Fibroblast of upper back skin (primary cell): ENCODE measurements at places on chromosomes 12 and 14.

GRCh38 chr12:106120519-106121105 lies 18.1 kb downstream of the NUAK1 start:
- no peak for DNase-seq

DNA sequence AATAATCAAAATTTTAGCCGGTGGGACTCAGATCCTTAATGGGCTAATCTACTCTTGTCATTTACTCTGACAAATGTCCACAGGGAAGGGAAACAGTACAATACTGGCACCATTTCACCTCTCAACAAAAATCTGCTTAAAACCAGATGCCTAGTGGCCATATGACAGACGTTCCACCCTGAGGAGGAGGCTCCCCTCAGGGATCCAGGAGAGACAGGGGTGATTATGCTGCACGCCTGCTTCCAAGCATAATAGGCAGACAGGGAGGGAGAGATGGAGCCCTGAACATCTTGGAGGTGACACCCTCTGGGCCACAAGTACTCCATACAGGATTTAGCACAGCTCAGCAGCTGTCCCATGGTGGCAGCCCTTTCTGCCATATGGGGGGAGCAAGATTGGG lies 24.8 kb upstream of the AKAP6 start:
- DNase-seq, result no peak

- DNase-seq, result peak; percentile 37
Observed at GRCh38 chr14:75876530-75876929, 105.3 kb downstream of the TGFB3 start.

DNA sequence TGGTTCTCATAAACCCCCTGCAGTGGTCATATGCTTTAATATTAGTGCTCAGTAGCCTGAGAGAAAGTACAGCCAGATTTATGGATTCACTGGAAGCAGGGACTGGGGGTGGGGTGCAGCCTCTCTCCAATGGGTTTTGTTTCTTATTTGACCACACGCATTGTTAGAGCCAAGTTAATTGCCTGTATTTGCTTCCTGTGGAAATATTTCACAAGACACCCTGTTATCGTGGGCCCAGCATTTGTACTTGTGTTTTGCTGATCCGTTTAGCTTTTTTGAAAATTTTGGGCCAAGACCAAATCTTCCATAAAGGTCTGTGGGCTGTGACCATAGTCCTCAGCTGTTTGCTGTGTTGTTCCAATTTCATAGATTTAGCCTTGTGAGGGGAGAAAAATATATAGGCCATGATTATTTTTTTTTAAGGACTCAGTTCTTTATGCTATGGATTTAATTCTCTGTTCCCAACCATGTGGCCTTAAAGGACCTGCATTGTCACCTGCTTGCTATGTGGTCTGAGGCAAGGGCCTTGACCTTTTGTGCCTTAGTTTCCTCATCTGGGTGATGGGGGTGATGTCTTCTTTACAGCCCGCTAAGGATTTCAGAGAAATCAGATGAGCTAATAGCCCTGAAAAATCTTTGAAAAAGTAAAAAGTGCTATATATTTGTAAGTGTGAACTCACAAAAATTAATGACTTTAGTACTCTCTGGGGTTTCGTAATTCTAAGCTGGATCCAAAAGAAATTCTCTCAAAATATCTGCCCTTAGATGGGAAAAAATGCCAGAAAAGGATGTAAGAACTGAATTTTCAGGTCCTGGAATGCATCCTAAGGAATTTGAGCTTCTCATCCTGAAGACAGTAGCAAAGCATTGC lies 370.2 kb downstream of the DPF3 start:
- peak; percentile 51 for DNase-seq

DNA sequence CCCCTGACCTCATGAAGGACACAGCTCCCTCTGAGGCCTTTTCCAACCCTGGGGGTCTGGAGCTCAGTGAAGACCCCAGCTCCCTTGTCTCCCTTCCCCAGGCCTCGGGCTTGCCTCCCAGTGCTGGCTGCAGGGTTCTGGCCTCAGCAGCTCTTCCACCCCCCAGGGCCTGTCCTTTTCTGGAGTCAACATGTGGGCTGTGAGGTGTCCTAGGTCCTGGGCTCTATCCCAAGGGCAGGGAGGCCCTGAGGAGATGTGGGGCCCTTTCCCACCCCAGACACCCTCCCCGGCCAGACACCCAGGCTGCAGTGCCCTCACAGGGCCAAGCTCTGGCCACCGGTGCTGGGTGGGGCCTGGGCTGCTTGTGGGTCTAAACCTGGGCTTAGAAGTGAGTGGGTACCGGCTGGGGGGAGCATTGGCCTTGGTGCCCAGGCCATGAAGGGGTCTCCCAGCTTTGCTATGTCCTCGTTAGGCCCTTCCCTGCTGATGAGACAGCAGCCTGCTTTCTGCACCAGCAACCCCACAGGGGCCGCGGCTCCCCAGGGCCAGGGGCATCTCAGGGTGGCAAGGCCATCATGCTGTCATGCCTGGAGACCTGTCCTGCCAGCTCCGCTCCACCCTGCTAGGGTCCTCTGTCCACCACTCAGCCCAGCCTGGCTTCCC lies 2.7 kb upstream of the CRIP2 start:
- no peak for DNase-seq

DNA sequence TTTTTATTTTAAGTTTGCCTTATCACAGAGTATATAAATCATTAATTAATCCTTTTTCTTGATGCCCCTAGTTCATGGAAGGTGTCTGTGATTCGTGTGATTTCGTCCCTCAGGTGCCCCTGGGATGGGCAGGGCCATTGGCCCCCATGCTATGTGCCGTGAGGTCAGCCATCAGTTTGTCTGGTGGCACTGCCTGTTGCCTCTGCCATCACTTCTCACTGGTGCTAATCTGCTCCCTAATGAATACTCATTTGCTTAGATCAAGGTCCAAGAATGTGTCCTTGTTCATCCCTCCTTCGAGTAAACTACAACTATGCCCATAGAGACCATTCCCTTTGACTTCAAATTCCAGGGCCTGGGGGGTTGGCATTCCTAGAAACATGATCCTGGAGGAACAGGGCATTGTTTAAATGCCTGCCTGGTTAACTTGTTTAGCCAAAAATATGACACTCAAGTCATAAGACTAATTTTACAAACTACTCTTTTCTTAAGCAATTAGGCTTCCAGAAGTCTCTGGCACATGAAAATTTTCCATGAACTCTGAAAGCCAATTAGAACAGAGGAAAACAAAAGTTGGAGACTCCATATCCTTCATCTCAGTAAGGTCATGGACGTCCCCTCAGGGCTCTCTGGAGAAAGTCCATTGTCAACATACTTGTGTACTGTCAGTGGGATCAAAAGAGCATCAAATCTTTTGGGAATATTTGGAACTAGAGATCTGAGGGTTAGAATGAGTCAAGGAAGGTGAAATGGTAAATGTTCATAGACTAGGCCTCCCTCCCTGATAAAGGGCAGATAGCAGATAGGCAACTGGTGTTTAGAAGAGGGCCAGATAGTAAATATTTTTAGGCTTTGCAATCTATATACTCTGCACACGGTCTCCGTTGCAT lies 90.9 kb upstream of the PLXNC1 start:
- DNase-seq, result no peak

- DNase-seq, result no peak
Observed at GRCh38 chr12:100141998-100142850, 450 bp downstream of the BLTP3B start.

- DNase-seq, result no peak
Observed at GRCh38 chr14:50780393-50780792, 50.6 kb downstream of the NIN start.

- DNase-seq, result peak; percentile 82
Observed at GRCh38 chr14:89509891-89510290, 92.9 kb upstream of the FOXN3 start.

GRCh38 chr14:42222924-42223471 lies 616.3 kb downstream of the LRFN5 start:
- DNase-seq, result peak; percentile 81

GRCh38 chr14:61475316-61475715 lies 153.9 kb downstream of the PRKCH start:
- peak; percentile 64 for DNase-seq

GRCh38 chr12:12008931-12009611 lies 61.7 kb upstream of the BCL2L14 start:
- DNase-seq, result no peak

DNA sequence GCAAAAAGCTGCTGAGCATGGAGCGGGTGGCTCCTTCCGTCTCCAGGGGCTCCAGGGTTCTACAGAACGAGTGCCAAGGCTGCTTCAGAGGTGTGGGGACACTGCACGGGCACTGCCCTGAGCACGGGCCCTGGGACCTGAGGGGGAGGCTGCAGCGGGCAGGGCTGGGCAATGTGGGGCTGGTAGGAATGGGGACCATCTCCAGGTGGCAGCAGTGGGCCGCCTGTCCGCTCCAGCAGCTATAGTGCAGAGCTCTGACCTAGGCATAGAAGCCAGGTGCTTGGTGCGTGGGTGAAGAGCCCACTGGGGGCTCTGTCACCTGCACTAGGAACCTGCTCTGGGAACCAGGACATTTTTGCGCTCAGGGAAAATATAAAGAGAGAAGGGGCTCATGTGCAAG lies 22.3 kb downstream of the HDAC7 start:
- DNase-seq, result no peak

GRCh38 chr14:94701861-94702370 lies 68.0 kb downstream of the GSC start:
- DNase-seq, result no peak

- DNase-seq, result no peak
Observed at GRCh38 chr14:64861916-64862315, 17.8 kb downstream of the SPTB start.

DNA sequence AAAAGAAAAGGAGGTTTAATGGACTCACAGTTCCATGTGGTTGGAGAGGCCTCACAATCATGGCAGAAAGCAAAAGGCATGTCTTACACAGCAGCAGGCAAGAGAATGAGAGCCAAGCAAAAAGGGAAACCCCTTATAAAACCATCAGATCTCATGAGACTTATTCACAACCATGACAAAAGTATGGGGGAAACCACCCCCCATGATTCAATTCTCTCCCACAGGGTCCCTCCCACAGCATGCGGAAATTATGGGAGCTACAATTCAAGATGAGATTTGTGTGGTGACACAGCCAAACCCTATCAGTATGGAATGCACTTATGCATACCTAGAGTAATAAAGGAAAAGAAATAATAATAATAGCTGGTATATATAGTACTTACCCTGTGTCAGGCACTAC lies 4.5 kb upstream of the GLIPR1 start:
- DNase-seq, result peak; percentile 34

DNA sequence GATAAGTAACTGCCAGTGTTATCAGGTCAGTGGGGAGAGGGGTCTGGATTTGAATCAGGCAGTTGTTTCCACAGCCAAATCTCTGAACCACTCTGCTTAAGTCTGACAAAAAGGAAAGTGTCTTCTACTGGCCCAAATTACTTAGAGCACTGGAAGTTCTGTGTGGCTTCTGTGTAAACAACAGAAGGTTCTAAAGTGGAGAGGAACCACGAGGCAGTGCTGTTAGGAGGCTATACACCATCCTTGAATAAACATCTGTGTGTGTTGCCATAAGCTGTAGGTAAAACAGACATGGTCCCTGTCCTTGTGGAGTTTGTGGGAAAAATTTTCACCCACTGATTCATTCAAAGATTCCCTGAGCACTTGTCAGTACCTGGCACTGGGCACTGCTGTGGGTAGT lies 50.0 kb downstream of the GALNT4 start:
- no peak for DNase-seq

GRCh38 chr12:52699960-52700359 lies 3.4 kb downstream of the KRT77 start:
- DNase-seq, result no peak

GRCh38 chr14:50020184-50020583 lies 96.2 kb downstream of the VCPKMT start:
- no peak for DNase-seq

DNA sequence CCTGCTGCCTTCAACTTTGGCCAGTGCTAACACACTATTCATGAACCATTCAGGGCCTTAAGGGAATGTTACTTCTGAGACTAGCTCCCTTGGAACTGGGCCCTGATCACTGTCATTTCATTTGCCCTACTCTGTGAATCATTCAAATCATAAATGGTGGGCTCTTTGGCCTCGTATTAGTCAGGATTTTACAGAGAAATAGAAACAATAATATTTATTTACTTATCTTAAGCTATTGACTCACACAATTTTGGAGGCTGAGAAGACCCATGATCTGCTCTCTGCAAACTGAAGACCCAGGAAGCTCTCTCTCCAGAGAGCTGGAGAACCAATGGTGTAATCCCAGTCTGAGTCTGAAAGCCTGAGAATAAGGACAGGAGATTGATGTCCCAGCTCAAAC lies 398.5 kb downstream of the LRIG3 start:
- no peak for DNase-seq

DNA sequence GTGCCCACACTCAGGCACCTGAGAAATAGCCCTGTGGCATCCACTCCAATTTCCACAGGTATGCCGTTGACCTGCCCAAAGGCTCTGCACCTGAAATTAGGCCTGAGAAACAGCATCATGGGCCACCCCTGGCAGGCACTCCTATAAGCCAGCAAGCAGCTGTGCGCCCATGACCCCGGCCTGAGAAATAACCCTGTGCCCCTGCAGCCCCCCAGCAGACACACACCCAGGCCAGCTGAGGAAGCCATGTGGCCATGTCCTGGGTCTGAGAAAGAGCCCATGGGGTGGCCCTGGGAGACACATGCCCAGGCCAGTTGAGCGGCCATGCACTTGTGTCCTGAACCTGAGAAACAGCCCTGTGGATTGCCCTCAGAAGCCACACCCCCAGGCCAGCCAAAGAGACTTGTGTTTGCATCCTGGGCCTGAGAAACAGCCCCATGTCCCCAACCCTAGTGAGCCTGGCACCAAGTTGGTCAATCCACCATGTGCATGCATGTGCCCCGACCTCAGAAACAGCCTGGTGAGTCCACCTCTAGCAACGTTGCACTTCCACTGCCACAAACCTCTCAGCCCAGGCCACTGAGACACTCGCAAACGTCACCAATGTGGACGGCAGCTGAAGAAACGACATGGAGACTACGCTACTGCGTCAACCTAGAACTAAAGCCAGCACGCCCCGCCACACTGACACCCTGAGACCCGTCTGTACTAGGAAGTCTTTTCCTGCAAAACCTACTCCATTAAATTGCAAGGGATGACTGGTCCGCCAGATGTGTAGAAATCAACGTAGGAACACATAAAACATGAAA lies 411.9 kb downstream of the TMEM121 start:
- DNase-seq, result no peak

DNA sequence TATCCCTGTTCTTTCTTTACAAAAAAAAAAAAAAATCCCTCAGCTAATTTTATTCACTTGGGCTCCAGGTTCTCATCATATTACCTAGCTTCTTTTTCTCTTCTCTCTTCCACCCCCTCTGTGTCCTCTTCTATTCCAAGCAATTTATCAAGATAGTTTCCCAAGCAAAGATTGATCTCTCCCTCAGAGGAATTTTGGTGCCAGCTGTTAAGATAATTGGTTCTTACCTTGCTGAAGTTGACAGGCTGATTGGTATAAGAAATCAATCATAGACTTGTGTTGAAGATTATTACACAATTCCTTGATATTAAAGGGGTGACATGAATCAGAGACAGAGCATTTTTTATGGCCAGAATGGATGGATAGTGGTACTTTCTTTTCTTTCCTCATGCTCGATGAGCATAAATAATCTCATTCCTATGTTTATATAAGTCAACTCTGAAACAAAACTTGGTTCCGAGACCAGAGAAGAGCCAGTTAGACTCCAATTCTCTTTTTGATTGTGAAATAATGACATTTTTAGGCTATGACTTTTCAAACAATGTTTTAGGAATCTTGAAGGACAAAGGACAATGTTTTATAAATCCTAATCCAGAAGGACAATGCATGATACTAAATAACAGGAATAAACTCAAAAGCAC lies 264.1 kb upstream of the PRKD1 start:
- DNase-seq, result no peak
